Activated CD4-positive, alpha-beta T cell treated with anti-CD3 and anti-CD28 coated beads for 1 hour (primary cell): ENCODE measurements at places on chromosomes 1 and 21.

- DNase-seq, result peak; percentile 27
Measured at GRCh38 chr1:109193653-109194590, 19.8 kb upstream of the SARS1 start.

- no peak for DNase-seq
Measured at GRCh38 chr21:44442266-44443125, 12.8 kb upstream of the LRRC3 start.

GRCh38 chr1:174740249-174740968 is 259.3 kb upstream of the CACYBP start:
- DNase-seq, result no peak

DNA sequence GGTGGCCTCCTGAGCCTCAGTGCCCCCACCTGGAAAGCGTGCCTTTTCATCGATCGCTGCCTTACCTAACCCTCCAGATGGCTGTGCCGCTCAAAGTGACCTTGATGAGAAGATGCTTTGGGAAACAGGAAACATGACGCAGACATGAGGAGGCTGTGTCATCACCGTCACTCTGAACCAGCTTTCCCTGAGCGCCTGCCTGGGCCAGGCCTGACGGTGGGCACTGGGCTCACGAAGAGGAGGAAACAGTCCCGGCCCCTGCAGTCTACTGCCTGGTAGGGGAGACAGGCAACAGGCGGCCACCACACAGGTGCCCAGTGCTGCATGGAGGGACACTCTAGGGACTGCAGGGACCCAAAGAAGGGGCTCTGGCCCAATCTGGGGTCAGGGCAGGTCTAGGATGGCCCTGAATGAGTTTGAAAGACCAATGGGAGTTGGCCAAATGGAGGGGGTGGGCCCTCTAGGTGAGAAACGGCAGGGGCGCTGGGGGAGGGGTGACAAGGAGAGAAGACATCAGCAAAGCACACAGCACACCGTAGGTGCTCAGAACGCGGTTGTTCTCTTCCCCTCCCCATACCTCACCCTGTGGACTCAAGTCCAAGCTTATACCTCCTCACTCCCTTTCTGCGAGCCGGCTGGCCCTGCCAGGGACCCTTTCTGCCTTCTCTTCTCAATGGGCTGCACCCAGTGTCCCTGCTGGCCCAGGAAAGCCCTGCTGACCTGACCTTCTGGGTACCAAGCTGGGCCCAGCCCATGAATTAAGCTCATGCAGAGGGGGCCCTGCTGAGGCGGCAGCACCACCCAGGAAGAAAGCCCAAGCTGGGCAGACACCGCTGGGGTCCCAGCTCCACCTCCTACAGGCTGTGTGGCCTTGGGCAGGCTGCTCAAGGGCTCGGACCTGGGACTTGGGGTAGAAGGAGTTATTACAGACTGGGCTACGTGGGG is 44.9 kb downstream of the GLIS1 start:
- no peak for DNase-seq

DNA sequence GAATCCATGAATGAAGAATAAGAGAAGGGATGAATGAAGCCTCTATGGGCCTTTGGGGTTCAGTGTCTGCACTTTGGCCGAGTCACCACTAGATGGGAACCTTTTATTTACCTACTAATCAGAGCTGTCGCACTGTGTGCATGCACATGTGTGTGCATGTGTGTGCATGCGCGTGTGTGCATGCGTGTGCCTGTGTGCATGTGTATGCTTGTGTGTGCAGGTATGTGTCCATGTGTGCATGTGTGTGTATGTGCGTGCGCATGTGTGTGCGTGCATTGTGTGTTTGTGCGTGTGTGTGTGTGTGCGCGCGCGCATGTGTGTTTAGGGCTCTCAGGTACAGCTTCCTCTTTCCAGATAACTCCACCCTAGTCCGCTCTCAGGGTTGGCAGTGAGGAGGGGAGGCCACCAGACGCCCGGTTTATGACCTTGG is 20.4 kb upstream of the UBXN10 start:
- DNase-seq, result no peak

GRCh38 chr1:95223110-95223509 is 10.9 kb upstream of the RWDD3 start:
- no peak for DNase-seq

- DNase-seq, result no peak
Measured at GRCh38 chr1:245154429-245155271, at the start of gene KIF26B. Gene KIF26B (plus strand): TSS chr1:245154985. CDS start chr1:245155425, 440 bp downstream.

DNA sequence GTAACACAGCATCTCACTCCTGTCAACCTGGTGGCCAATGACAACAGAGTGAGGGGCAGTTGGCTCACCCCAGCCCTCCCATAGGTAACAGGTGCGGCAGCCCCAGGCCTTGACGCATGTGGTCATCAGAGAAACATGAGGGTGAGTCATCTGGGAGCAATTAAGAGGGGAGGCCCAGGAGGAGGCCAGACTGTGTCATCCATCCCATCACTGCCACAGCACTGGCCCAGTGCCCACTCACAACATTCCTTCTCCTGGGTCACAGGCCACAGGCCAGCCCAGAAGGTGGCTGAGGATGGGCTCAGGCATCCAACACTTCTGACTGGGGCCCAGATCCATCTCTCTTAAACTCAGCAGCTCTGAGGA is 17.1 kb downstream of the TEX35 start:
- no peak for DNase-seq

- no peak for DNase-seq
Measured at GRCh38 chr1:212309967-212310366, 24.8 kb downstream of the PPP2R5A start.

- no peak for DNase-seq
Measured at GRCh38 chr1:40768146-40768990, 15.2 kb upstream of the KCNQ4 start.

DNA sequence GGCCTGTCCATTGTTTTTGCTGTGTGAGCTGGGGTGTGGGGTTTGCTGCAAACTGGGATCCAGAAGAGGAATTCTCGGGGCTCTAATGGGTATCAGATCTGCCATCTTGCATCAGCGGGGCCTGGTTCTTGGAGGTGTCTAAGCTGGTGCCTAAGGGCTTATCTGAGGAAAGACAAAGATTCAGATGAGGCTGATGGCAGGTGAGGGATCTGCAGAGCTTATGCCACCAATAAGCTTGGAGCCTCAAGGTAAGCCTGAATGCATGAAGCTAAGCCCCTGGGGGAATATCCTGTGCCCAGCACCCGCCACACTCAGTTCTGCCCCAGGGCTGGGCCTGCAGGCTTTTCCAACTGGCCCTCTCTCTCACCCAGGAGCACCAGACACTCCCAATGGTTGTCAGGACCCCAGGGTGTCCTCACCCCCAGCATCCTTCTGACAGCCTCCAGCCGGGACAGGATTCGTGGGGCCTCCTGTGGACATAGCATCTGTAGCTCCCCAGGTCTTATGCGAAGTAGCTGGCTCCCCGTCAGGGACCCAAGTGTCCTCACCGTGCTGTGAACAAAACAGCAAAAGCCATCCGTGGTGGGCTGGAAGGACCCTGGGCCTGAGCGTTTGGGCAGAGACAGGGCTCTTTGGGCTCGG is 9.5 kb upstream of the GSTM3 start:
- DNase-seq, result no peak

GRCh38 chr1:18100491-18101063 is 7.0 kb upstream of the IGSF21 start:
- peak; percentile 10 for DNase-seq

GRCh38 chr1:47644212-47644573 is 206.3 kb downstream of the FOXD2 start:
- no peak for DNase-seq

- DNase-seq, result no peak
Measured at GRCh38 chr1:201176940-201177339, 13.7 kb upstream of the IGFN1 start.

GRCh38 chr1:214514819-214515383 is 36.5 kb downstream of the PTPN14 start:
- DNase-seq, result no peak

- DNase-seq, result no peak
Measured at GRCh38 chr21:16113052-16113715, 383.4 kb downstream of the USP25 start.

DNA sequence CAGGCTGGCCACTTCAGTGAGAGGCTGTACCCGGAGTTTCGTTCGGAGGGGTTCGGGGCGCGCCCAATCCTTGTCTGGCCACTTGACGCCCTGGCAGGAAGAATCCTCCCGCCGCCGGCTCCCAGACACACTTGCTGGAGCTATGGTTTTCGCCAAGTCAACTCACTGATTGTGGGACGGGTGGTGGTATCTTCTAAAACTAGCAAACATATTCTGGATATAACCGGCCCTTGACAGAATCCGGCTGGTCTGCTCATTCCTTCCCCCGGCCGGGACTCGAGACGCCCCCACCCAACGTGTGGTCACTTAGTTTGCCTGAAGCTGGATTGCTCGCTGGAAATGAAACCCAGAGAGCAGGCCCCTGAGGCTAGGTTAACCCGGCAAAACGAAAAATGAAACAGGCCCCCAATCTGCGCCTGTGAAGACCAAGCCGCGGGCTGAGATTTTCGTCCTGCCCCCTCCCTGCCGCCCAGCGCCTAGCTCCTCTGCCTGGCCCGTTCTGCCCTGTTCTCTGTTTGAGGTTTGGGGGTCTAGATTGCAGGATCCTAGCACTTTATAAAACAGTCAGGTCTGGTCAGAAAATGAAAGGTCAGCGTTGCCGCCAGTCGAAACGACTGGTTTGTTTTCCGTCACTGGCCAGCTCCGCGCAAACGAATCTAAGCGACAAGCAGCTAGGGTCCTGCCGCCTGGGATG is 4.6 kb downstream of the GFI1 start:
- DNase-seq, result no peak

DNA sequence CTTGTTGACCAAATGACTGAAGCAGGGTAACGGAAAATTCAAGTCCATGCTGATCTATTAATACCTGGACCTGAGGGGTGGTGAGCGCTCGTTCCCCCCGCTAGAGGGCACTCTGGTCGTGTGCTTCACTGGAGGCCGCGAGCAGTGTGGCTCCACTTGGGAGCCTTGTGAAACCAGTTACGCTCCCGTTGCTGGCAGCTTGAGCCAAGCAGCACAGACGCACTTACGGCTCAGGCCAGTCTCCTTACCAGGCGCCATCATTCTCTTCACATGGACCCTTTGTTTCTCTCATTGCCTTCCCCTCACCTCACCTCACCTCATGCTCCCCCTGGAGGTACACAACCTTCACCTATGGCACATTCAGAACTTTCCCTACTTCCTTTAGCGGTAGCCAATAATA is 49.7 kb upstream of the TSPAN2 start:
- DNase-seq, result peak; percentile 31

GRCh38 chr1:31102501-31102950 is 37.0 kb upstream of the PUM1 start:
- no peak for DNase-seq

DNA sequence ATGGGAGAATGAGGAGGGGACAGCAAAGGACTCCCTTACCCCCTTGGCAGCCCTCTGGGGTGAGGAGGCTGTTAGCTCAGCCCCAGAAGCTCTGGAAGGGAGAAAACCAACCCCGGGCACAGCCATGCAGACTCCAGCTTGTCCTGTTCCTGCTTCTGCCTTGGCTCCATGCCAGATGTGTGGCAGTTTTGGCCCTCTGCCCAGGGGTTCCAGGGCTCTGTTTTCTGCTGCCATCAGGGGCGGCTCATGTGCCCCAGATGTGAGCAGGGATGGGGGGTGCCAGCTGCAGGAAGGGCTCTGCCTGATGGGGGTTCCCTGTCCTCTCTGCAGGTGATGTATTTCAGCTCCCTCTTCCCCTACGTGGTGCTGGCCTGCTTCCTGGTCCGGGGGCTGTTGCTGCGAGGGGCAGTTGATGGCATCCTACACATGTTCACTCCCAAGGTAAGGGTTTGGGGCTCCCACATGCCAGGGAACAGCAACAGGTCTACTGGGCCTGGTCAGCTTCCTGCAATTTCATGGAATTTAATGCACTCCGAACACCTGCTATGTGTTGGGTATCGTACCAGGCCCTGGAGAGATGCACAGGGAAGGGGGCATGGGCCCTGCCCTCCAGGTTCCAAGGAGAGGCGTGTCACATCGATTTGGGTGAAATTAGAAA is 26.1 kb downstream of the SLC6A17 start:
- DNase-seq, result no peak

DNA sequence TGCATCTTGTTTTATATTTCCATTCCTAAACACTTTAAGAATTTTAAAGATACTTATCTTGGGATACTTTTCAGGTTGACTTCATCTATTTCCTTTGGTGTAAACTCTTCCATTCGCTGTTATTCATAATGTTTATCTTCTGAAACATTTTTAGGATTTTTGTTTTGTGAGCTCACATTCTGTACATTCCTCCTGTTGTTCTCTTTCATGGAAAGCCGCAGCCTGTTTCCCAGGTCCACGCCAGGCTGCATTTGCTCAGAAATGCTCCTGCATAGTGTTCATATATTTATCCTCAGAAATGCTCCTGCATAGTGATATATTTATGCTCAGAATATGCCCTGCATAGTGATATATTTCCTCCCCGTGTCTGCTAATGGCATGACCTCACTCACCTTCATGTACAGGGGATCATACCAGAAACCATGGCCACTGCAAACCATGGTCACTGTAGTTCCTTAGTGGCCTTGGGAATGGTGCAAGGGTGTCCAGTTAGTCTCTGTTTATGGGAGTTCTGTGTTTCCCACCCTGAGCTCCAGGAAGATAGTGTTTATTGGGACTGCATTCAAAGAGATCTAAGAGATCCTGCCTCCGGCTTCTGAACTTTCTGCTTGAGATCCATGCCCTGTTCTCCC is 153.9 kb upstream of the GREM2 start:
- no peak for DNase-seq
